NCI-H526 (cell line): ENCODE measurements at places on chromosomes 16 and 17.

GRCh38 chr17:77462090-77462489, 321.3 kb downstream of the SEC14L1 start:
- no peak for DNase-seq

DNA sequence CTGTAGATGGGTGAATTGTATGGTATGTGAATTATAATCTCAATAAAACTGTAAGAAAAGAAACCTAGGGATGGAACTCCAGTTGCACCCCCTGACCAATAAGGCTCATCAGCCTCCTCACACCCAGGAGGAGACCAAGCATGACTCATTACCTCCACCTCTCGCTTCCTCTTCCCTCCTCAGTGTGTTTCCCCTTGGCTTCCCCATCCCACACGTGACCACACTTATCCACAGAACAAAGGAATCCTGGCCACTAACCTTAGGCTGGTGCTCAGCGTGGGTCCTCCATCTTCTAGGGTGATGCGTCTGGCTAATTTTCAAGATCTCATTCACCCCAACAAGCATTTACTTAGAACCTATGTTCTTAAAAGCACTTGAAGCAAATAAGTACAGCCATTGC, 36.2 kb upstream of the MAP3K14 start:
- DNase-seq, result no peak

GRCh38 chr16:47150067-47150466, 6.3 kb upstream of the NETO2 start:
- DNase-seq, result no peak

DNA sequence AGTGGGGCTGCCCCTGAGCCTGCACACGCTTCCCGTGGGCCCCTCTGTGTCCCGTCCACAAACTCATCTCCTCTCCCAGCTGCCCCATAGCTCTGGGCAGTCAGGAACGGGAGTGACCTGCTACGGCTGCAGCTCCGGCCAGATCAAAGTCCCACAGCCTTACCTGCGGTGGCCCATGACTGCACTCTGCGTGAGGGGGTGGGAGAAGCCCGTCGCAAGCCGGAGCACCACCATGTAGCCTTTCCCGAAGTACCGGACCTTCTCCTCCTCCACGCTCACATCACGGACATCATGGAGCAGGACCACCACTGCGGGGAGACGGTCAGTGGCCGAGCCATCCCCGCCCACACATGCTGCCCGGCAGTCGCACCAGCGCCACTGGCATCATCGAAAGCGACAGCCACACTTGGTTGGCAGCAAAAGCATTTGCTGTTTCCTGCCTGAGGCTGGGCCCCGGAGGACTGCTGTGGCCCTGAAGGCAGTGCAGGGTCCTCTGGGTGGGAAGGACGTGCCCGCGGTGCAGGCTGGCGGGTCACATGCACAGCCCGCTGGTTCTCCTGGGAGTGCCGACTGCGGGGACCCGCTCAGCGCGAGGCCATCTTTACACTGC, 6.2 kb downstream of the CYBC1 start:
- no peak for DNase-seq

DNA sequence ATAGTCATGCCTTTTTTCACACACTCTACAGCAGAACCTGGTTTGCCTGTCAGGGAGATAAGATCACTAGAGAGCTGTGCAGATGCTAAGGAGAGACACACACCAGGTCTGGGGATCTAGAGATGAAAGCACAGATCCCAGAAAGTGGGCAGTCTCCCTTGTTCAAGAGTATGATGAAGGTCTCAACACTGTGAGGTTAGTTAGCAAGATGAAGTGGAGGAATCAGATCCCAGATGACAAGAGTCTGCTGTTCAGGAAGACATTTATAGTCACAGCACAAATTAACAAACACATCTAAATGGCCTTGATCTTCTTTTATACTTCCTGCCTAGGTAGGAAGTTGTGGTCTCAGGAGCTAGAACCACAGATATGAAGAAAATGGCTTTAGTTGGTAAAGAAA, 23.4 kb upstream of the SKAP1 start:
- DNase-seq, result no peak

DNA sequence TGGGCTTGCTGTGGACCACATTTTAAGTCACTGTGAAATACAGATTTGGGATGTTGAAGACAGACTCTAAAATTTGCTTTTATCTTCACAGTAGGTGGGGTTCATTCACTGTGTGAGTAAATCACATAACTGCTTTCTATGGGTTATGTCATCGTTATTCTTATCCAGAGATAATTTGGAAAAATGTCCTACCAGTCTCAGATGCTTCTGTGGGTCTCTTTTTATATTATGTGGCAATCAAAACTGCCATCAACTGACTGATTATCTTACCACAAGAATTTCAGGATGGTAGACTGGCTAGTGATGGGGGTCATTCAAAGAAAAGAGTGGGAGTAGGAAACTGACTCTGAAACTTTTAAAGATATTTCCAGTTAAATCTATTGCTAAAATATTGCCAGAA, 3.1 kb downstream of the HSBP1 start:
- DNase-seq, result no peak

DNA sequence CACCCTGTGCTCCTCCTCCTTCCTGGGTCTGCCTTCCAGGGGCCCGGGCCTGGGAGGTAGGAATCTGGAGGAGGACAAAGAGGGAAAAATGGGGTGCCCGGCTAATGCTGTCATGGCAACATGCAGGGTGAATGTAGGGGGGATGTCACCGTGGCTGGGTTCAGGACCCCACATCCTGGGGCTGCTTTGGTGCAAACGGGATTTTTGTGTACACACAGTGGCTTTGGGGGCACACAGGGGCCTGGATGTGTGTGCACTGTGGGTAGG, 37.0 kb upstream of the CDC42EP4 start:
- DNase-seq, result no peak

- no peak for DNase-seq
These were observed 46.1 kb downstream of the CPPED1 start for GRCh38 chr16:12757546-12757945.

- no peak for DNase-seq
These were observed at the start of gene FBXO39 for GRCh38 chr17:6775871-6776405. Gene FBXO39 (plus strand): TSS chr17:6776215. CDS start chr17:6779869, 3,654 bp downstream.

- no peak for DNase-seq
These were observed 2.1 kb upstream of the ABCA6 start for GRCh38 chr17:69143683-69144231.

GRCh38 chr16:88338111-88338510, 44.6 kb upstream of the ZNF469 start:
- no peak for DNase-seq

DNA sequence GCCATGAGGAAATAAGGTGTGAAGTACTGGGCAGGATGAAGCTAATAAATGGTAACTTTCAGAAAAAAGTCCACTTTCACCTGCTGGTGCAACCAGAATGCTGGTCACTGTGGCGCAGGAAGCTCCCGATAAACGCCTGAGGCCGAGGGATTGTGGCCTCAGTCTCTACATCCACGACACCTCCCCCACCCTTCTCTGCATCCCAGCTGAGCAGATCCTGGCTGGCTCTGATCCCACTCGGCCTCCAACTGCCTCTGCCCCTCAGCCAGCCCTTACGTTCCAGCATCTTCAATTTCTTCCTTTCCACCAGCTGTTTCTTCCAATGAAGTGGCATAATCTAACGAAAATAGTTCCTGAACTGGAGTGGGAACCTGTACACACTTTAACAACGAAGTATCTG, 49.5 kb downstream of the COX4I1 start:
- no peak for DNase-seq

GRCh38 chr16:85471469-85472431, 141.4 kb upstream of the GSE1 start:
- no peak for DNase-seq

GRCh38 chr16:19760356-19761060, 42.4 kb downstream of the IQCK start:
- DNase-seq, result no peak

DNA sequence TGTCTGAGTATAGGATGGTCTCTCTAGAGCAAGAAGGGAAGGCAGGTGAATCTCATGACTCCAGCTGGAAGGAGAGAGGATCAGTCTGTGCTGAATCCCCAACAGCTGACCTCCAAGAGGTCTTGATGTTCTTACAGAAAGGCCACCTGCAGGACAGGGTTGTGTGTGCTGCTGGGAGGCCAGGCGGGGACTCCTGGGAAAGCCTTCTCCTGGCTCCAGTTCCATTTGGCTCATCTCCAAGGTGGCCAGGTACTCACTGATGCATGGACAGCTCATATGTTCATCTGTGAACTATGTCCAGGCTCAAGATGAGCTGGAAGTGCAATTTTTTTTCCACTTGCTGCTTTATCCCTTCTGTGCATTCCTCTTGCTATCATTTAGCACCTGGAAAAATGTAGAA, 730.2 kb upstream of the RBFOX1 start:
- peak; percentile 15 for DNase-seq

DNA sequence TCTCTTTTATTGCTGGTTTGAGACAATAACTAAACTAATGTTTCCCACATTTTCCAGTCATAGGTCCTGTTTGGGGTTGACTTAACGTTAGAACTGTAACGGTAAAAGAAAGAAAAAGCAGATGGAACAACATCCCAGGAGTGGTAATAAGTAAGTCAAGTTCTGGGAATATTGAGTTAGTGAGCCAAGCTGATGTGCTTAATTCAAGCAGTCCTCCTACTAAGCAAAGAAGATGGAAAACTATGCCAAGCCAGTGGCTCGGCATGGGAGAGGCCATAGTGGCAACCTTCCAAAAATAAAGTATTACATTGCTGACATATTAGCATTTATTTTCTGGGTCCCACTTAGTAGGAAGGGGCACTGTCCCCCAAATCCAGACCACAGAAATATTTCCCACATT, 161.7 kb upstream of the CDH5 start:
- no peak for DNase-seq

DNA sequence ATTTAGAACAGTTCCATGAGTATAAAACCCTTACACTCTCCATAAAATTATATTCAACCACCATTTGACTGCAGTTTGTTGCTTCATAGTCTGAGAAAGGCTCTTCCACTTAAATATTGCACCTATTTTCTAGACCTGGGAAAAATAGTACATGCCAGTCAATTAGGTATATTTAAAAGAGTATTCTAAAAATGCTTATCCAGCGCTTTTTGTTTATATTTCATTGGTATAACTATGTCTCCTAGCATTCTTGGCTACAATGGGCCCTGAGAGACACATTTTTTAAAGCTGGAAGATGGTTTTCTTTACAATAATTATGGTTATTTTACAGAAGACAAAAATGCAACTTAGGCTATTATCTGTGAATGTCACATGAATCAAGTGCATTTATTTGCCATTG, 439.4 kb downstream of the KCNJ18 start:
- DNase-seq, result no peak

- DNase-seq, result no peak
These were observed 203.0 kb upstream of the DYNLRB2 start for GRCh38 chr16:80337786-80338185.

DNA sequence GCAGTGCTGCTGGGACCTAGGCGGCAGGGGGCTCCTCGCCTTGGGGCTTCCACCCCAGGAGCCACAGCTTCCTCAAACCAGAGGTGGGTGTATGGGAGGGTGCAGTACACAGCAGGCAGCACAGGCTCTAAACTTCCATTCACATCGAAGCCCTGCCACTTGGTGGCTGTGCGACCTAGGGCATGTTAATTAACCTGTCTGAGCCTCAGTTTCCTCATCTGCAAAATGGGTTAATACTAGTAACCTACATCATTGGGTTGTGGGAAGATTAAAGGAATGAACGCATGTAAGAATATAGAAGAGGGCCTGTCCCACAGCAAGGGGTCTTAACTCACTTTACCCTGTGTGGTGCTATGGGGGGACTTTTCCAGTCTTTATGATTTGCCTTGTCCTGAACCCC, 26.8 kb upstream of the LHX1 start:
- DNase-seq, result no peak

DNA sequence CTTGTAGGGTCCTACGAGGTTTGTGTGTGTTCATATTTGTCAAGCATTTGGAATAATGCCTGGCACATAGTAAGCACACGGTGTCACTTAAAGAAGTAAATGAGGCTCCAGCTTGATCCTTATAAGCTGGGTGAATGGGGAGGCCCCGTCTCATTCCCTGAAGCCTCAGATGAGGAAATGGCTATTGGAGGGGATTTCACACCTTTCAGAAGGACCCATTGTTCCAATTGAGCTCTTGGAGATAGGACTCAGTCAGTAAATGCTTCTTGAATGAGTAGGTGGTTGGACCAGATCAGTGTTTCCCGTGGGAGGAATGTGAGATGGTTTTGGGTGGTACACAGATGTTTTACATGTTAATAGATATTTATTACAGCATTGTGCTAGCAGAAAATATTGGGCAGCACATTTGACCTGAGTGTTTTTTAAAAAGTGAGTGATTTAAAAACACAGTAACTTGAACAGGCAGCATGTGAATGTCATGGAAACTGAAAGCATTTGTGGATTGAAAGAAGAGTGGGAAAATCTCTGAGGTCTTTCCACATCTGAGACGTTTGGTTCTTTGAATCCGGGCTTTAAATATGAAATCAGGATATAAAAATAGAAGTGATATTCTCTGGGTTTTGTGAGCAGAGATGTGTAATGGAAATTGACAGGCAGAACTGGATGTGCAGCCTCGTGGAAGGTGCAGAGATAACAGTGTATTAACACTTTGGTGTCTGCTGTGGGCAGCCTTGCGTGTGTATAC, 36.4 kb upstream of the ARHGAP17 start:
- DNase-seq, result no peak

GRCh38 chr16:85491798-85492294, 121.3 kb upstream of the GSE1 start:
- no peak for DNase-seq

GRCh38 chr17:70201872-70202419, 32.6 kb downstream of the KCNJ2 start:
- DNase-seq, result no peak

DNA sequence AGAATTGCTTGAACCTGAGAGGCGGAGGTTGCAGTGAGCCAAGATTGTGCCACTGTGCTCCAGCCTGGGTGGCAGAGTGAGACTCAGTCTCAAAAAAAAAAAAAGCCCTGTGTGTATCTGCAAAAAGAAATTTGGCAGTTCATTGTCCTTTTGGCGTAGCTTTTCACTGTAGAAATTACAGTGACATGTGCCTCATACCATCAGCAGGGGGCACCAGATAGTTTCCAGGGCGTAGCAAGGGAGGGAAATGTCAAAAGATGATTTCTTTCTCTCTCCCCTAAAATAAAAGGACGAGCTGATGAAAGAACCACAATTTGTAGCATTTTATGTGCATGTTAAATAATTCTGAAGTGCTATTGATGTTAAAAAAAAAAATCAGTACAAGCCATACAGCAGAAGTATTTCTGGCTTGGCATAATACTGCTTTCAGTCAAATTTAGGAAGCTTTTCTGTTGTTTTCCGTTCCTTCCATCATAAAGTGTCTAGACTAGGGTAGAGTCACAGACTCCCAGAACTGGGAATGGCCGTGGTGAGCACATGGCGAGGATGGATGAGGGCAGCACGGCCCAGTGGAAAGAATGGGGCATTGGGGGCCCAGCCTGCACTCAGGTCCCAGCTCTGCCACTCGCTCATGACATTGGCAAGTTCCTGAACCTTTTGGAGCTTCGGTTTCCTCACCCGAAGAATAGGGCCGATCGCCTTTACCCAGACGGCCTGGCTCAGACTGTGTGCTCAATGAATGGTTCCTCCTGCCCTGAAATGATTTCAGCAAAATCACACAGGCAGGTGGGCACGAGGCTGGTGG, 59.8 kb upstream of the RPH3AL start:
- peak; percentile 48 for DNase-seq

DNA sequence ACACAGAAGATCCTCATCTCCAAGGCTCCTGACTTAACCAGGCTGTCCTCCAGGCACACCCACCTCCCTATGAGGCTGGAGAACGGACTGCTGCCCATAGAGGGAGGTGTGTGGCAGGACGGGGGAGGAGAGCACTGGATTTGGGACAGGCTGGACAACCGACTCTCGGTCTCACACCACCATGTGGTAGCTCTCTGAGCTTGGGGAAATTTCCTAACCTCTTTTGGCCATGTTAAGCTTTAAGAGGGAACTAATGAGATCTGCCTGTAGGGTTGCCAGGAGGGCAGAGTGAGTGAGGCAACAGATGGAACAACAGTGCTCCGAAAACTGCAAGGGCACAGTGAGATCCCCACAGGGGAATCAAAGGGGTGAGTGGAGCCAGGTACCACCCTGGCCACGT, 32.7 kb downstream of the RHBDL3 start:
- DNase-seq, result no peak
